T-helper 9 cell (primary cell): ENCODE measurements at places on chromosomes 12 and 14.

- no peak for DNase-seq
Observed at GRCh38 chr12:17592472-17592871, 497.5 kb downstream of the RERGL start.

DNA sequence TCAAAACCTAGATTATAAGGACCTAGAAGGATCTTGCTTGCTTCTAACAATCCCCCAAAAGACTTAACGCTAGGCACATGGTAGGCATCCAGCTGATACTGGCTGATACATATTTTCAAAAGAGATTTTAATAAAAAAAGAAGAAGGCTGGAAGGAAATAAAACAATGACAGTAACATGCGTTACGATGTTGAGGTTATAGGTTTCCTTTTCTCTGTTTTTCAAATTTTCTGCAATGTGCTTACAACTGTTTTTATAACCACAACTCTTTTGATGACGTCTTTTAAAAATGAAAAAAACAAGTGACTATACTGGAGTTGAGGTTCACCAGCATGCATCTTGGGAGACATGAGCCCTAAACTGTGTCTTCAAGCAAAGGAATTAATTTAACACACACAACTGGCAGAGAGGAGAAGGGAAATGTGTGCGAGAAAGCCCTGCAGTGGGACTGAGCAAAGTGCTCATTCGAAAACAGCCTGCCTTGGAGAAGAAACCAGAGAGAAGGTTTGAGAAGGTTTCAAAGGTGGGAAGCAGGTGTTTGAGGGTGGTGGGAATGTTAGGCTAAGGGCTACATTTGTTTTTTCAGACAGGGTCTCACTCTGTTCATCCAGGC, 80.4 kb downstream of the DUSP16 start:
- DNase-seq: peak; percentile 28

GRCh38 chr14:33163600-33163999, 224.9 kb downstream of the NPAS3 start:
- DNase-seq: no peak

DNA sequence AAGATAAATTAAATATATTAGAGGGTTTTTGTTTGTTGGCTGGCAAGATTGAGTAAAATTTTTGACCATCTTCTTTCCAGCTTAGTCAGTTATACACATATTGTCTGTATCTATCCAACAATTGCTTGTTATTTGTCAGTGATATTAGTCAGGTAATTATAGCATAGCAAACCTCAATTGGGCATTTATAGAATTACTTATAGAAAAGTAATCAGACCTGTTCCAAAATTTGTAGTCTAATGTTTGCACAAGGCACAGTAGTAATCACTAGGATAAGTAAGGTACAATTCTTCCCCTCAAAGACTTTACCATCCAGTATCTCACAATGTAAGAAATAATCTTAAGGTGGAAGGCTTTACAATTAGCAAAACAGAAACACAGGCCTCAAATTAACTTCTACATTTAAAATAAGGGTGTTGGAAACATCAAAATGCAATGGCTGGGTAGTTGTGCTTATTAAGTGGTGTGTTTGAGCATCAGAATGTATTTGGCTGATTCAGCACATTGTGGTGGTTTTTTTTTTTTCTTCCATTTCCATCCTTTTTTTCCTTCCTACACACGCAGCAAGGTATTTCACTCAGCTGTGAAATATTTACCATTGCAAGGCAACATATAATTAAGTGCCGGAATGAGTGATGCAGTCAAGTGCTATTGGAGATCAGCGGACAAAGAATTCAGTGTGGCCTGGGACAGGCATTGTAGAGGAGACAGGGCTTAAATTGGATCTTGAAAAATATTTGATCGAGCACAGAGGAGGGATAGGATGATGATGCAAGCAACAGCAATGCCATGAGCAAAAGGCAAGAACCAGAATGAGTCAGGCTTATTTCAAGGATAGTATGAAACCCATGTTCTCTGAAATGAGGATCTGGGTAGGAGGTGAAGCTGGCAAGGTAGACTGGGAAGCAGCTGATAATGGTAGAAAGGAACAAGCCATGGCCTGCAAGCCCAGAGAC, 178.2 kb downstream of the AKAP6 start:
- no peak for DNase-seq
